Activated naive CD4-positive, alpha-beta T cell treated with Interleukin-2 at 50 U/mL for 16 hours (primary cell): ENCODE measurements at places on chromosomes 7 and 10.

DNA sequence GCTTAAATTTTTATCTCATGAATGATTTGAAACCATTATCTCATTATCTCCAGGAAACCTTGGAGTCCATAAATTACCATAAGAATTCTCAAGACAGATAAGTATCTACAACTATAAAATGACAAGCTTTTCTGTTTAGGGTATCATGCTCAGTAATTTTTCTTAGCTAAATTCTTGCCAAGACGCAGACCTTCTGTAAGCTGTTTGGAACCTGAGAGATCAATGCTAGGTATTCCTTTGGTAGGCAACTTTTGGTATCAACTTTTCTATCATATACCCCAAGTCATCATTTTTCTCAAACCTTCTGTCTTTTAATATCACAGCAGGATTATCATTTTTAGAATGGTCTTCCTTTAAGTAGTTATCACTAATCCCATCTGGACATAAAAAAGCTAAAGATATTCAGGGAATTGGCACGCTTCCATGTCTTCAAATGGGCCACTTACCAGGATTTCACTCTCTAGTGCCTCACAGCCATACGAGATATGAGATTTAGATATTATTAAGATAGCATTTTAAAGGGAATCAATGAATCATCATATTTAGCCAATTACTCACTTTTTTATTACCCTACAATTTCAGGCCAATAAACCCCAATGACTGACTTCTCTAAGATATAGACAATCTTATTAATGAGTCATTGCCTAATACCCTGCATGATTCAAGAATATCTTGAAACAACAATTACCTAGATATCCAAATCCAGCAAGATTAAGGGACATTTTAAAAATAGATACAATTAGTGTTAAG is 544.1 kb downstream of the HTR7 start:
- no peak for DNase-seq

- DNase-seq: no peak
Observed at GRCh38 chr10:101061624-101062231, at the start of gene KAZALD1. TSS of gene KAZALD1 (plus strand) at chr10:101061989. CDS start at chr10:101062593, 604 bp downstream.

DNA sequence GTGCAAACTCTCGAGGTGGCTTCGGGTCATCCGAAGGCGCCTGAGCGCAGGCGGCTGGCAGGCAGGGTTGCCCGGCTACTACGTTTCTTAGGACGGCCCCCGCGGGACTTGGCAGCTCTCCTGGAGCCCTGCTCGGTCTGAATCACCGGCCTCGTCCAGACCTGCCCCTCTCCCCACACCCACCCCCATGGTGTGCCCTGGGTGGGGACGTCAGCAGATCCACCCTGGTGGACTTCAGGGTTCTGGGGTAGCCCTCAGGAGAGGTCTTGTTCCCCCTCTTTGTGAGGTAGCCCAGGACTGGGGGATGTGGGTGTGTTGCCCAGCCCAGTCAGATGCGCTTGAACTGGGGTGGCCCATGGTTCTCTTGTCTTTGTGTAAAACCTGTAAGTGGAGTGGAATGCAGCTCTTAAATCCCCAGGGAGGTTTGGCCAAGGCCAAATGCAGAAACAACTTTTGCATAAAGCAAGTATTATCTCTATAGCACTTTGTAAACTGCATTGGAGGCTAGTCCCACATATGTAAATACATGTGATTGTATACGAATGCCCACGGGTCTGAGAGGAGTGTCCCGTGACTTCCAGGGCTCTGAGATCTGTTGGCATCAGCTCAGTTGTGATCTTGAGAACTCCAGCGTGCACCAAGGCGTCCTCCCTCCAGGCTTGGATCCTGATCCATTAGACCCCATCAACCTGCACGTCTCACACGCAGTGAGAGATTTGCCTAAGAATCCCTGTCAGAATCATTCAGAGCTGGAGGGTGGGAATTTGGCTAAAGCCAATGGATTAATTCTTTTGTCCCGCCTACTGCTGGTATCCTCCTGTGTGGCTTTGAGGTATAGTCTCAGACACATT is 1.8 kb downstream of the PFKFB3 start:
- DNase-seq: no peak

- DNase-seq: no peak
Observed at GRCh38 chr7:111384065-111384891, 178.0 kb downstream of the IMMP2L start.

DNA sequence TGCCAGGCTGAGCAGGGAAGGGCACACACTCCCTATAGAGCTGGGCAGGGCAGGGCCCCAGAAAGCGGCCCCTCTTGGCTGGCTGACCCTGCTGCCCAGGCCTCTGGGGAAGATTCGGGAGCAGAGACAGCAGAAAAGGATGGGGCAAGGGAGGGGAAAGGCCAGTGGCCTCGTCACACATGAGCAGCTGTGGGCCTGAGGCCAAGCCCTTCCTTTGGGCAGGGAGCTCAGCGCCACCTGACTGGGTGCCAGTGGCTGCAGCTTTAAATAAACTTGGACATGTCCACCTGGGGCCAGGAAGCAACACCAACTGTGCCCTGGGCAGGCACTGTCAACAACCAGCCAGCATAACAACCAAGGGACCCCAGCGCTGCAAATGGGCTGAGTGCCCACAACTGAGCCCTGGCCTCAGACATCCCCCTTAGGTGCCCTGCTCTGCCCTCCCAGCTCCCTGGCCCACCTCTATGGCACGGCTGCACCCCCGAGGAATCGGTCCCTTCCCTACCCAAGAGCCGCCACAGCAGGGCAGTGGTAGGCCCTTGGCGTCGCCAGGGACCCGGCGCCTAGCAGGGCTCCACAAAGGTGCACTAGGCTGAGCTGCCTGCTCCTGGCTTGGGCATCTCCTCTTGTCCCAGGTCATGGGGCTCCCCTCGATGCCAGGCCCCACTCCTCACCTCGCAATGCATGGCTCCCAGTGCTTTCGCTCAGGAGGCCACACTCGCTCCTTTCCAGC is 2.6 kb downstream of the CAMK2B start:
- no peak for DNase-seq

DNA sequence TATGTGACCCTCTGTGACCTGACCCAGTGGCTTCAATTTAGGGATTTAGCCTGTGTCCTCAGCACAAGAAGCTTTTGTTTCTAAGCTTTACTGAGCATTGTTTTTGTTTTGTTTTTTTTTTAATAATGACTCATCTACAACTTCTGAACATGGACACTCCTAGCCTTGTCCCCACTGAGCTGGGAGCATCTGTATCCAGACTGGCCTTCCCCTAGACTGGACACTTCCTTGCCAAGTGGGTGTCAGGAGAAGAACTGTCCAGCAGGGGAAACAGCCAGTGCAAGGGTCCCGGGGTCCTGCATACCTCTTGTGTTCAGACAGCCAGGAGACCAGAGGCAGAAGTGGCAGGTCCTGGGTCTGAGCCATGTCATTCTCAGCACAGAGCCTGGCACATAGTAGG is 108.6 kb downstream of the TMEM130 start:
- no peak for DNase-seq

- DNase-seq: no peak
Observed at GRCh38 chr7:103025341-103025740, 49.3 kb downstream of the FBXL13 start.

DNA sequence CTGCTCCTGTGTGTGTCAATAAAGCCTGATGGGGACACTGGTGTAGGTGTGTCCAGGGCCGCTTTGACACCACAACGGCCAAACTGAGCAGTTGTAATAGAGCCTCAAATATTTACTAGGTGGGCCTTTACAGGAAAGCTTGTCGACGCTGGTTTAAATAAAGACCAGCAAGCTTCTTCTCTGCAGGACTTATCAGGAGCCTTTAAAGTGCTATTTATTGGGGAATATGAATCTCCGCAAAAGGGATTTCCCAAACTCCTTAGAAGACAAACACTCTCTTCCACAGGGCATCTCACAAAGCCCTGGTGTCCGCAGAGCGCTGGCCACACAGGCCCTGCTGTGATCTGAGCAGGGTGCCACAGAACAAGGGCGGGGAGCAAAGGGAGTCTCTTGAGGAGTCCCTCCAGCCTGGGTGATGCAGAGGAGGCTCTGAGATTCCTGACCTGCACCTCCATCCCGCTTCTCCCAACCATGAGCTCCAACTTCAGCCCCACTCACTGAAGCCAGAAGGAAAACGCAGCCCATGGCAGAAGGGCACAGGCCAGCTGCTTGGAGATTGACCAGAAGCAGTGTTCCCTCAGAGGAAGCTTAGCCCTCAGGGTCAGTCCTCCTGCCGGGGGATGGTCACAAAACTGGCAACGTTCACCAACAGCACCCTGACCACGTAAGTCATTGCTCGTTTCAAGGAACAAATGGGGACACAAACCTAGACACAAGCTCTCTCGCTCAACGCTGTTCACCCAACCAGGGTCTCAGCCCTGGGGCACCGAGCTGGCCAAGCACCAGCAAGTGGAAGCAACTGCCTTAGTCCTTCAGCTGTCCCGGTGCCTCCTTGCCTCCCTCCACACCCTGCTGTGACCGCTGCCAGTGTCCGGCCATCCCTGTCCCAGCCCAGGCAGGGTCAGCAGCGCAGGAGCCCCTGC is 129.5 kb downstream of the OAT start:
- DNase-seq: no peak

DNA sequence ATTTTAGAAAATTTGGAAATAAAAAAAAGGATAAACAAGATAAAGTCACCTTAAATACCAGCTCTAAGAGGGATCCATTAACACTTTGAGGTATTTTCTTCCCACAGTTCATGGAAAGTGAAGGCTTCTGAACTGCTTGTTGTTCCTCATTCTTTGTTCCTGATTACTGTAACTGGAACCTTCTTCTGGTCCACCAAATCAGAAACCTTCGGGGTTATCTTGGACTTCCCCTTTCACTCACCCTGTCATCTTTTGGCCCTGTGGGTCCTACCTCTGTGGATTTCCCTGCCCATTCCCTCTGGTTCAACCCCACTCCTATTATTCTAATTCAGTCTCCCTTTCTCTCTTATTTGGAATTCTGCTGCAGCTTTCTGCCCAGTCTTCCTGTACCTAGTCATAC is 116.5 kb upstream of the PRPS1L1 start:
- no peak for DNase-seq

DNA sequence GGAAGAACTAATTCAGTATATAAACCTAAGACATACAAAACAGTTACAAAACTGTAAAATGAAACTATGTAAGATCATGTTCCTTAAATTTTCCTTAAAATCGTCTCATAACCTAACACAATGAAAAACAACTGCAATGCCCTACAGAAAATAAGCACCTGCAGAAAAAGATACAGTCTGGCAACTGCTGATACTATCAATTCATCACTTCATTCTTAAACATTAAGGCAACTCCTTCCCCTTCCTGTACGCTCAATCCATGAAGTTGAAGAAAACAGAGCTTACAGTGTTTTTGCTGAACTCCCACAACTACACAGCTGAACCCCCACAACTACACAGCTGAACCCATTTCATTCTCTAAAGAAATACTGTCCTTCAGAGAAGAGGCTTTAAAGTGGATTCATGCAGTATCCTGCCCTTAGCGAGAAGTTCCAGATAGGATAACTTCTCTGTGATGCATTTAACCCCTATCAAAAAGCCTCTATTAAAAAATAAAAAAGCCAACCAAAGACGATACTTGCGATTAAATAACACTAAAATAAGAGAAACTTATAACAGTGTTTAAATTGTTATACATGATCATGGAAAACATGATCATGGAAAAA is 50.0 kb downstream of the JMJD1C start:
- no peak for DNase-seq

- DNase-seq: no peak
Observed at GRCh38 chr10:14707481-14707880, 67.2 kb downstream of the FAM107B start.

- DNase-seq: peak; percentile 53
Observed at GRCh38 chr7:151249034-151249731, 689 bp upstream of the SMARCD3 start.

GRCh38 chr7:22845221-22845834 is 22.7 kb upstream of the TOMM7 start:
- no peak for DNase-seq

- peak; percentile 70 for DNase-seq
Observed at GRCh38 chr7:51123322-51124019, 193.1 kb downstream of the COBL start.

GRCh38 chr10:30743586-30743985 is 114.0 kb upstream of the LYZL2 start:
- DNase-seq: no peak

DNA sequence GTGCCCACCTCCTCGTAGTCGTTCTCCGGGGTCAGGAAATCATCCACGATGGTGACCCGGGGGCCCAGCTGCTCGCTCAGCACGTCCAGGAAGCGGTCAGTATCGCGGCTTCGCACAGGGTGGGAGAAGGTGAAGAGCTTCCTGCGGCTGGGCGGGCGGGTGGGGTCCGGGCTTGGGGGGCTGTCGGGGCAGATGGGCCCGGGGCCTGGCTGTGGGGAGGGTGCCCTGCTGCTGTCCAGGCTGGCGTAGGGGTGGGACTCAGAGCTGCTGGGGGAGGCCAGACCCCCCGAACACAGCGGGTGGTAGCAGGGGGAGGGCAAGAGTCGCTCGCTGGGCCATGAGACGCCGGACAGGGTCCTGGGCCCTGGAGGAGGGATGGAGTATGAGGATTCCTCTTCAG is 42.3 kb downstream of the GRID2IP start:
- no peak for DNase-seq

GRCh38 chr7:140084972-140085371 is 22.2 kb upstream of the PARP12 start:
- DNase-seq: peak; percentile 61

- DNase-seq: no peak
Observed at GRCh38 chr7:133836666-133837065, 290.5 kb upstream of the LRGUK start.

DNA sequence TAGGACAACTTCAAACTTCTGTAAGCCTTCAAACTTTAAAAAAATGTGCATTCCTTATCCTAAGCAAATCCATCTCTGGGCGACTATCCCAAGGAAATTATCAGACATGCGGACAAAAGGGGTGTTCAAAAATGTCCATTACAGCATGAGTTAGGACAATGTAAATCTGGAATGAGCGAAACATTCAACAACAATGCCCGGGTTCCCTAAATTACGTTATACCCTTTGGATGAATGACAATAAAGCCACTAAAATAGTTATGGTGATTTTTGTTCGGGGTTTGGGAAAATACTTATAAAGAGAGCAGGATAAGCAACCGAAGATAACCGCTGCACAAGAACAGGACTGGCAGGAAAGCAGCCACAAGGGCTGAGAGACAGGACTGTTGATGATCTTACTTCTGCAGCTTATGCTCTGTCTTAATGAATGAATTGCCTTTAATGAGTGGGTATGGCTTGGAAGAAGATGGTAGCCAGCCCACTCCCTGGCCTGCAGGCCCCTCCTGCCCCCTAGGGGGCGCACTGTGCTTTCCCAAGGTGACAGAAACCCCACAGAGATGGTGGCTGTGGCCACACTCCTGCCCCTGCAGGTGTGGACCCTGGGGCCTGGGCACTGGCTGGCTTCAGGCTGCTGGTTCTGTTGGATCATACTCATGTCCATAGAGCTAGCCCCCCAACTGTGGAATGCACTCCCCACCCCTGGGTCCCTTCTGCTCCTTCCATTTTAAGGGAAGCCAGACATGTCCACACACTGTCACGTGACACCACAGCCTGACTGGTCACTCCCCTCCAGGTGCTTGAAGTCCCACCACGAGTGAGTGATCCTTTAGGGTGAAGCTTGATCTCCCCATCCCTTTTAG is 45.0 kb downstream of the ZCCHC24 start:
- peak; percentile 41 for DNase-seq

GRCh38 chr7:129635300-129636029 is 23.9 kb downstream of the NRF1 start:
- peak; percentile 70 for DNase-seq
